COR-L47 (cell line): ENCODE measurements at places on chromosomes 5 and 9.

GRCh38 chr5:92554447-92555085 lies 1026.5 kb downstream of the NR2F1-AS1 start:
- no peak for DNase-seq

GRCh38 chr9:127934986-127935385 lies 2.7 kb downstream of the DPM2 start:
- DNase-seq, result no peak

GRCh38 chr5:176441921-176442323 lies 6.3 kb upstream of the FAF2 start:
- no peak for DNase-seq

DNA sequence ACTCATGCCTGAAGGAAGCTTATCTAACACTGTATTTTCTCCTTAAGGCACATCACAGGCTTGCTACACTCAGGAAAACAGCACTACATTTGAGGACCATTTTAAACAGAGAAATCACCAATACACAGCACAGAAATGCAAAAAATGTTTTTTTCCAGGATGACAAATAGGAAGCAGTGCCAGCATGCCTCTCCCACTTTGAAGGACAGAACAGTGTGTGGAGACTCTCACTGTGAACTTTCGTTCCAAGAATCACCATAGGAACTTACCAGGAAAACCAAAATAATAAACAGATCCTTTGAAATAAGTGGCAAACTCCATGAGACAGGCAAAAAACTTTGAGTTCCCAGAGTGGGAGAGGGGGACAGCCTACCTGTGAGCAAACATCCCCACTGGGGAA lies 217.8 kb upstream of the MAST4 start:
- no peak for DNase-seq

DNA sequence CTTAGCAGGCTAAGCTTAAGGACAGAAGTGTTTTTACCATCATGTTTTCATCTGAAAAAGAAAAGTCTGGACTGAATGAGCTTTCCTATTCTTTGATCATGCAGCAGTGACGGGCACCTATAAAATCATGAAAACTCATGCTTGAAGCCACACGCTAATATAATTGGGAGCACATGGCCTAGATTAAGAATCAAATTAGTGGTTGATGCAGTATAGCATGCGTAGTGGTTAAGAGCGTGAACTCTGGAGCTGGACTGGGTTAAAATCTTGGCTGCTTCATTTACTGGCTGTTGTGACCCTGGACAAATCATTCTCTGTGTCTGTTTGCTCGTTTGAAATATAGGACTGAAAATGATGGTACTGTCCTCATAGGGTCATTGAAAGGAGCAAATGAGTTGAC lies 49.9 kb upstream of the IL13 start:
- no peak for DNase-seq

DNA sequence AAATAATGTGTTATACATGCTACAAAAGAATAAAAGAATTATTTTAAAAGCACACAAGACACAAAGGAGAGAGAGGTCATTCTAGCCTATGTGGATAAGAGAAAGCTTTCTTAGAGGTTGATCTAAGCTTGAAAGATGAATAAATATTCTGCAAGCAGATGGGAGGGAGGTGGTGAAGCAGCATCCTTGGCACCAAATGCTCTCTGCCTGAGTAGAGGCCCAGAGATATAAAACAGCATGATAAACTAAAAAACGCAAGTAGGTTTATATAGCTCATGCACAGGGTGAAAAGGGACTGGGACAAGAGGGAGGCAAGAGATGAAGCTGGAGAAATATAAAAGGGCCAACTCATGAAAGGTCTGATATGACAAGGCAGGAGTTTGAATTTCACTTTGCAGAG lies 283.2 kb upstream of the POU5F2 start:
- no peak for DNase-seq

DNA sequence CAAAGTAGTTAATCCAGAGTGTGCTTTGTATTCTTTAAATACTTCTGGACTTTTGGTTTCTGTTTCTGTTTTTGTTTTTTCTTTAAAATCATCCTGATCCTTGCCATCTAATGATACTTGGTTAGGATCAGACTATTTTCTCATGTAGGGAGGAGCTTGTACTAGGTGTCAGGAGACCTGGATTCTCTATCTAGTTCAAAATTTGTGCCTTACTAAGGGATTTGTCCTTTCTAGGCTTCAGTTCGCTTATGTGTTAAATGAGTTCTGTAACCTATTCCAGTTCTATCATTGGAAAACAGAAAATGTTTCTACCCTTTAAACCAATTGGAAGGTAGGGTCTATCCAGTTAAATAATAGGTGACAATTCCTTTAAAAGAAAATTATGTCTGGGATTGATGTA lies 3.3 kb upstream of the MEF2C start:
- DNase-seq, result no peak

- no peak for DNase-seq
Measured at GRCh38 chr5:170075696-170076095, 30.0 kb upstream of the FOXI1 start.

DNA sequence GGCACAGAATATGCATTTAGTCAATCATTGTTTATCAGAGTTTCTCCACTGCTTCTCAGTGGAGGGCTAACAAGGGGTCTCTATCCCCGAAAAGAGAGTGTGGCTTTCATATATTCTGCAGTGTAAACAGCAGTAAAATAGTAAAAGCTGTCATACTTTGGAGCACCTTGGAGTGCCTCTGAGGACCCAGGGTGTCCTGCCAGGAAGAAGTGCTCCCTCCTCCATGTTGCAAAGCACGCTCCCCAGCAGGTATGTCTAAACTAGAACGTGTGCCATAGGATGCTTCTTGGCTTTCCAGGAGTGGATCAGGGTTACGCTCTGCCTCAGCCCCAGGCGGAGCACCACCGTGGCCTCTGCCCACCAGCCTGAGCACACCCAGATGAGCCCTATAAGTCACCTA lies 8.5 kb upstream of the TJP2 start:
- no peak for DNase-seq

GRCh38 chr5:141760193-141760592 lies 78.2 kb upstream of the ARAP3 start:
- DNase-seq, result no peak

DNA sequence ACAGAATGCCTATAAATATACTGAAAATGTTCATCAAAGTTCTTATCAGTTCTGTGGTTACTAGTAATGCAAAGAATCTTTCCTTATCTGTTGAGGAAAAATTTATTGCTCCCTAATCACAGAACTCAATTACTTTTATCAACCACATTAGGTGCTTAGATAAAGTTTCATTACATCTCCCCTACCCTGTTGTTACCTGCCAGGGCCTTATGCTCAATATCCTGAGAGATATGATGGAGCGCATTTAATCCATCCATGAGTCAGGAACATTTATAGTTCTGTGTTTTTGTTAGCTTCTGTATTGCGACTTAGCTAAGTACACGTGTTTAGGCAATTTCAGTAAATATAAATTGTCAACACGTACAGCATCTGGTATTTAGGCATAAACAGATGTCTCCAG lies 164.3 kb upstream of the ST8SIA4 start:
- no peak for DNase-seq

GRCh38 chr9:136754059-136754572 lies 3.9 kb downstream of the LCN8 start:
- DNase-seq, result peak; percentile 30

DNA sequence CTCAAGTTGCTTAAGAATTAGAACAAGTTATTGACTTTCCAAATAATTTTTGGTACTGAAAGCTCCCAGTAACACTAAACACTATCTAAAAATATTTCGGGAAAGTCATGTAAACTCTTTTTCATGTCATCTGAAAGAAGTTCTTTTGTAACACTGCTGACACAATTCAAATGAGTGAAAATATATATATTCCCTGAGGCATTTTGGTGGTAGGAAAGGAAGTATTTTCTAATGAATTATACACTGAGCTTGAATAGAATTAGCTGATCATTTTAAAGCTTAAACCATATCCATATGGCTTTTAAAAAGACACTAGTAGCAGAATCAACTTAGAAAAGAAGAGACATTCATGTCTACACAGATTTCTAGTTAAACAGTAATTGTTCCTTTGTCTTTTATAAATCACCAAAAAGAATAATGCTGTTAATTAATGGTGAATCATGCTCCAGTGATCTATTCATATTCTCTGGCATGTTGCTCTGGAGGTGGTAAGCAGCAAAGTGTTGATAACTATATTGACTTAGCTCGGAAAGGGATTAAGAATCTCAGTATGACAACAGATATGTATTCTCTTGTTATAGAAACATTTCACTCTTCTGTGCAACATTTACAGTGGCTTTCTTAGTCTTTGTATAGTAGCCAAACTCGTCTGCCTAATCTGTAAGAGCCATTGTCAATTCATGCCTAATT lies 27.4 kb upstream of the RFX3 start:
- peak; percentile 22 for DNase-seq
